ENCODE measurements at places on chromosomes 7 and 10.
A peak's percentile ranks its signal among the peaks of the same experiment; 100 is the strongest.

DNA sequence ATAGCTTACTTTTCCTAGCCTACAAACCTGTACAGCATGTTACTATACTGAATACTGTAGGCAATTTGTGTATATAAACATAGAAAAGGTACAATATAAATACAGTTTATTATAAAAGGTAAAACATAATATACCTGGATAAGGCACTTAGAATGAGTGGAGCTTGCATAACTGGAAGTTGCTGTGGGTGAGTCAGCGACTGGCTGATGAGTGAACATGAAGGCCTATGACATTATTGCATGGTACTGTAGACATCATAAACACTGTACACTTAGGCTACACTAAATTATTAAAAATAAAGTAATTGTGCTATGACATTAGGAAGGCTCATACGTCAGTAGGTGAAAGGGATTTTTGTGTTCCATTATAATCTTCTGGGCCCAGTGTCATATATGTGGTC lies 228.8 kb downstream of the HDAC9 start:
- no peak for DNase-seq

GRCh38 chr10:92240289-92241157 lies 50.4 kb downstream of the CPEB3 start:
- DNase-seq = peak; percentile 2

GRCh38 chr10:15484128-15484527 lies 113.0 kb upstream of the FAM171A1 start:
- DNase-seq = no peak

DNA sequence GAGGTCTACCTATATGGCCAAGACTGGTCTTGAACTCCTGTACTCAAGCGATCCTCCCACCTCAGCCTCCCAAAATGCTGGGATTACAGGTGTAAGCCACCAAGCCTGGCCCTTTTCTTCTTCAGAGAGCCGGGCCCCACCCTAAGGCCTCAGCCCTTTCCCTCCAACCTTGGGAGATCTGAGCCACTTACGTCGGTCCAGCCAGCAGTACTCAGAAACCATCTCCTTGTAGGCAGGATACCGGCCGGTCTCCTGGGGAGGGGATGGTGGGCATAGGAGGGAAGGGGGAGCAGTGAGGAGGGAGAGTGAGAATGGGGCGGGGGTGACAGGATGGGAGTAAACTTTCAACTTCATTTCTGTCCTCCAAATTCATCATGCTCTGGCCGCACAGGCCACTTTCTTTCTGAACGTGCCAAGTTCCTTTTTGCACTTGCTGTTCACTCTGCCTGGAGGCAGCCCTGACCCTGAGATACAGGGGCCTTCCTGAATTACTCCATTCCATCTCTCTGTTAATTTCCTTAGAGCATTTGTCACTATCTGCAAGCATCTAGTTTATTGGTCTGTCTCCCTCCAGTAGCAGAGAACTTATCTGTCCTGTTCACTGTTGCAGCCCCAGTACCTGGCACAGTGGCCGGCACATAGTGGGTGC lies 10.4 kb downstream of the PDZD7 start:
- no peak for DNase-seq

GRCh38 chr7:27593226-27593625 lies 69.5 kb downstream of the HIBADH start:
- no peak for DNase-seq

DNA sequence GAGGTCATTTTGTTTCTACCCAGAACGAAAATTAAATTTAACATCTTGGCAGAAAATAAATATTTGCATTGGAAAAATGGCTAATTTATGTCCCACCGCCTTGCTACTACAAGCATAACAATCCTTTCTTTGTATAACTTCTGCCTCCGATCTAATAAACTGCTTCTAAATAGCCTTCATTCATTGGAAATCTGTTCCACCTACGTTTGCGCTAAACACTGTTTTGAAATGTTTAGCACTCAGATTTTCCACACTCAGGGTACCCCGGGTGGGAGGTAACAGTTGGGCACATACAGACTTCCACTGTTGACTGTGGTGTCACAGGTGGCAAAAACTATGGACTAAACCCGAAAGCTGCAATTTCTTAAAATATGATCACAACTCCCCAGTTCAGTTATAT lies 96.4 kb downstream of the FGFR2 start:
- DNase-seq = no peak

GRCh38 chr7:132956556-132956955 lies 125.3 kb downstream of the CHCHD3 start:
- DNase-seq = no peak

DNA sequence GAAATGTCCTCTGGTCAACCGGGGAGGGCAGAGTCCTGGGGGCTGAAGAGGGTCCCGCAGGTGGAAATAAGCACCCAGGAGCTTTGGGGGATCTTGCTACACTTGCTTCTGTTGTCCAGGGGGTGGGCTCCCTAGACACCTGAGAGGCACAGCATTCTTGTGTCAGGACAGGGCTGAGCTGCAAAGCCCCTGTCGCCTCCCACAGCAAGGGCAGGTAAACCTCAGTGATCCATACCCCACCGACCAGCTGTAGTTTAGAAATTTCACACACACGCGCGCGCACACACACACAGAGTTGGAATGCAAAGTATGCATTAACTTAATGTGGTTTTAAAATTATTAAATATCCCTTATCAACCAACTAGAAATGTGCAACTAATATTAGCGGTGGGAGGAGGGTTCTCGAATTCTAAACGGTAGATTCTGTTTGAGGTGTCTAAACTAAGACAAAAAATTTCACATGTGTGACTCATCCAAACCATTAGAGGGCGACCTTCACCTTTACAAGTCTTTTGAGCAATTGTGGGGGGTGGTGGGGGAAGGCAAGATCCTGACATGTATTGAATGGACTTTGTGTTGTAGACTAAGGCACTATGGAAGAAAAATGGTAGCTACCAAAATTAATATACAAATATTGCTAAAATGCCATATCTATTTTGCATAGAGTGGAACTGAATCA lies 34.3 kb upstream of the PTF1A start:
- no peak for DNase-seq

DNA sequence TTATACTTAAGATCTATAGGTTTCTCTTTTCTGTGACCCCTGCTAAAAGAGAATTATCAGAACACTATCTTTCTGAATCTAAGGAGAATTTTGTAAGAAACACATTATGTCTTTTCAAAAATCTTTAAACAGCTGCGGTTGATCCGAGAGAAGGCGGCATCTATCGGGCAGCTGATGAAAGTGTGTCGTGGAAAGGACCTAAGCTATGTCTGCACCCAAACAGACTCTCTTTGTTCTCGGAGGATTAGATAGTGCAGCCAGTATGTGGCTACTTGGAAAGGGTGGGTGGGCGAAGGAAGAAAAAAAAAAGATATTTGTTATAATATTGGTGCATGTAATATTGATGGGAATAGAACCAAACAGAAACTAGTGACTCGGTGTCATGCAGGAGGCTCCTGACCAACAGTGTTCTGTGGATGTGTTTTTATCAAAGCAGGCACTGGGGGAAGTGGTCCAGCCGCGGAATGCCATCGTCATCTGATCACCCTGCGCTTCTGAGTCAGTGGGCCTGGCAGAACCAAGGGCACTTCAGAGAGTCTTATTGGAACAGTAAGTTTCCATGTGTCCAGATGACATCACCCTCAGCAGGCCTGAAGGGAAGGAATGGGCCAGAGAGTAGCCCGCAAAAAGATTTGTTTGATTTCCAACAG lies 509.7 kb upstream of the AKR1E2 start:
- no peak for DNase-seq

GRCh38 chr10:109282510-109282909 lies 640.8 kb downstream of the XPNPEP1 start:
- DNase-seq = no peak

- no peak for DNase-seq
Observed at GRCh38 chr7:123748171-123748733, 551 bp downstream of the WASL start.

DNA sequence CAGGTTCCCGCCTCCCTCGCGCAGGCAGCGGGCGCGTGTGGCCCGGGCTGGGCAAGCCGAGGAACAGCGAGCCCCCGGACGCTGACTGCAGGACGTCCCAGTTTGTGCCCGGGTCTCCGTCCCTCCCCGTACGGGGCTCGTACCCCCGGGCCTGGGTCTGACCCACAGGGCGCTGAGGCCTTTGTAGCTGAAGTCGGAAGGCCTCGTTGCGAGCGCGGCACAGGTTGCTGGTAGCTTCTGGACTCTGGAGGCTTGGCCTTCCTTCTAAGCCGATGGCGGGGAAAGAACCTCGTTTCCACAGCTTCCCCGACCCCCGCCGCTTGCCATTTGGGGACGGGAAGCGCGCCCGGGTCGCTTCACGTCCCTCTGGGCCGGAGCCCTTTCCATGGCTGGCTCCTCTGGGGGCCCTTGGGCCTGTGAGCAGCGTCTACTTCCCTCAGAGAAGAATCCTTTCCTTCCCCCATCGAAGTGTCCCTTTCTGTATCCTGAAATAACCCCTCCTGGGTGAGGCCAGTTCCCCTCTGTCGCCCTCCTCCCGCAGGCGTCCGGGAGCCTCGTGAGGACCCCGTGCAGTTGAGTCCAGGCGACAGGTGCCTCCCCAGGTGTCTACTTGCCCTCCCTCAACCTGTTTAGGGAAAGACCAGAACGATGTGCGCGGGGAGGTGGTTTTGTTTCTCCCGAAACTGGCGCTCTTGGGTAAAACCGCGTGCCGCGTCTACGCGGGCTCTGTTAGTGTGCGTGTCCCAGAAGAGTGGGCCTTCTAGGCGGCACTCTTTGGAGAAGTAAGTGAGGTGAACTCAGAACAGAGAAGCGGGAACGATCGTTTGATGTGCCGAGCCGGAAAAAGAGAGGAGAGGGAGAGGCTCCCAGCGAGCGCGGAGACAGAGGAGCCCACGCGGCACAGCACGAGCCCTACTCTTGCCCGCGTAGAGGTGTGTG lies 9.3 kb downstream of the EVX1 start:
- no peak for DNase-seq

DNA sequence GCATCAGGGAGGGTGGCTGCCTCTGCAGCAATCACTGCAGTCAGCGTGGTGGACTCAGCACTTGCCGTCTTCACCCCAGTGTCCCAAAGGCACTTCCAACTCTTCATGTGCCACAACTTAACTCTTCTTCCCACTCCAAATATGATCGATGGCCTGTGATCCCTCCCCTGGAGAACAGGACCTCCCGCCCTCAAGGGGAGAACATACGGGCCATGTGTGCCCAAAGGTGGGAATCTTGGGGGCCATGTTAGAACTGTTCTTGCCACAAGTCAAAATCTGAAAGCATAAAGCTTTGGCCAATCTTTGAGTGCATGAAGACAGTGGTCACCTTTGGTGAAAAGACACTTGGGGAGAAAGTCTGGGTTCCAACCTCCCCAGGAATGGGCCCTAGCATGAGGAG lies 368.5 kb upstream of the MGMT start:
- no peak for DNase-seq

- no peak for DNase-seq
Observed at GRCh38 chr7:73986158-73986631, 41.8 kb upstream of the ELN start.

DNA sequence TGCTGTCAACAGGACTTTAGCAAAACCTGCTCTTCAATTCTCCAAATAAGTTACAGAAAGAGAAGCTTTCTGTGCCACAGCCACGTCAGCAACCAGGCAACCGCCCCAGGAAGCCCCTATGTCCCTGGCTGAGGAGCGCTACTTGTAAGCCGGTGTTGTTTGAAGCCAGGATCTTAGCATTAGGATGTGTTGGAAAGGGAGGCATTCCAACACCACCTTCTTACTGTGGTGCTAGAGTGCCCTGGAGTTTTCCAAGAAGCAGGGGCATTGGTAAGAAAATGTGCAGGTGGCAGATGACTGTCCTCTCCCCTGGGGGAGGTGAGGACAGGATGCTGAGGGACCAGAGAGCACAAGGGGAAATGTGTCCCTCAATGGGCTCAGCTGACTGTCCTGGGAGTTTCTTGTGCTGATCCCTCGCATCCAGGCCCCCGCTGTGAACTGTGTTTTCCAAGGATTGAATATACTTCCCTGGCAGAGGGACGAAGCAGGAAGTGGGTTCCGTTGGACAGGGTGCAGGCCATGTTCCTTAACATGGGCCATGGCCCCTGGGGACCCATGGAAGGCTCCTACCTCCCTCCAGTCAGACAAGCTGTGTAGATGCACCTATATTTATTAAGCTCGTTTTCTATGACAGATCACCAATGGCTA lies 139.6 kb upstream of the GDF10 start:
- no peak for DNase-seq

DNA sequence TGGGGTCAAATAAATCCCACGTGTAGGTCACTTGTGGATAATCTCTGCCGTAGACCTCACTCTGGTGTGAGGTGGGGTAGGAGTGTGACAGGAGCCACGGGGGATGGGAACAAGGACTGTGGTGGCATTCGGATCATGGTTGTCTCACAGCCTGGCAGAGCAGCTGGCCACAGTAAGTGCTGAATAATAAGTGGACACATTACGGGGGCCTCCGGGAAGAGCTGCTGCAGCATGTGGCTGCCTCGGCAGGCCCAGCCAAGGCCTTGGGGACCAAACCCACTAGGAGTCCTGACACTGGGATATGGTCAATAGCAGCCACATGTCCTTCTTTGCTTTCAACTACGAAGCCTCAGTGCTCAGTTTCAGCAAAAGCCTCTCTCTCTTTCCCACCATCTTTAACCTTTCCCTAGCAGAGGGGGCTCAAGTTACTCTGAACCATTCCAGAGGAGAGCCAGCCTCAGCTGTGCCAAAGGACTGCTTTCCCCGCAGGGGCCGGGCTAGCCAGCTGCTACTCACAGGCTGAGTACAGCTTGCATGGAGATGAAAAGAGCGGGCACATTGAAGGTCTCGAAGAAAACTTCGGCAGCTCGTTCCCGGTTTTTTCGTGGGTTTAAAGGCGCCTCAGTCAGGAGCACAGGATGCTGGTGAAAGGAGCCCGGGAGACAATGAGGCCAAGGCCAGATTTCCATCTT lies 17.3 kb downstream of the ACTR1A start:
- no peak for DNase-seq

DNA sequence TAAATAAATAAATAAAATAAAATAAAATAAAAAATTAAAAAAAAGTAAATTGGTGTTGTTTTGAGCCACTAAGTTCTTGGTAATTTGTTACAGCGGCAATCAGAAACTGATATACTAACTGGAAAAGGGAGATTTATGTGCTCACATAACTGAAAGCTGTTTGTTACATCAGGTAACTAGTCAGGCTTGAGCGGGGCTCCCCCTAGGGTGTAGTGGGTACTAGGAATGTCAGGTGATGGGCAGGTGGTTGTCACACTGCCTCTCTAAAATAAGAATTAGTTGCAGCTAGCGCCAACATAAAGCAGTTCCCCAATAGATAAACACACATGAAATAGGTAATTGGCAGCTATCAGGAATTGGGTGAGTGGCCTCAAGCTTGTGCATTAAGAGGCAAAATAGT lies 1336.9 kb downstream of the XPNPEP1 start:
- DNase-seq = no peak

DNA sequence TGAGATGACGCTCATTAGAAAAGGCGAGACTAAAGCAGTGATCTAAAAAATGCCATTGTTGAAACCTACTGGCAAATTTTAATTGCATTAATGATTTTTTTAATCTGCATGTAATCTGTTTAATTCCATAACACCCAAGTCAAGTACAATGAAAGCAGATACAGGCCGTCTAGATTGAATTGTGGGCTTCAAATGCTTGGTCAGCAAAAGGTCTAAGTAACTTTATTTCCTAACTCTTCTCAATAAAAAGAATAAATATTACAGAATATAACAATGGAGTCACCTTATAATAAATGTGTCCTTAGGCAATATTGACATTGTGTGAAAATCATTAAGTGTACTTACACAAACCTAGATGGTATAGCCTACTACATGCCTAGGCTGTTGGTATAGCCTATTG lies 20.6 kb downstream of the PDE1C start:
- DNase-seq = no peak
